CD4-positive, alpha-beta T cell treated with Interleukin-4 for 4 hours (primary cell): ENCODE measurements at places on chromosomes 16 and 17.

DNA sequence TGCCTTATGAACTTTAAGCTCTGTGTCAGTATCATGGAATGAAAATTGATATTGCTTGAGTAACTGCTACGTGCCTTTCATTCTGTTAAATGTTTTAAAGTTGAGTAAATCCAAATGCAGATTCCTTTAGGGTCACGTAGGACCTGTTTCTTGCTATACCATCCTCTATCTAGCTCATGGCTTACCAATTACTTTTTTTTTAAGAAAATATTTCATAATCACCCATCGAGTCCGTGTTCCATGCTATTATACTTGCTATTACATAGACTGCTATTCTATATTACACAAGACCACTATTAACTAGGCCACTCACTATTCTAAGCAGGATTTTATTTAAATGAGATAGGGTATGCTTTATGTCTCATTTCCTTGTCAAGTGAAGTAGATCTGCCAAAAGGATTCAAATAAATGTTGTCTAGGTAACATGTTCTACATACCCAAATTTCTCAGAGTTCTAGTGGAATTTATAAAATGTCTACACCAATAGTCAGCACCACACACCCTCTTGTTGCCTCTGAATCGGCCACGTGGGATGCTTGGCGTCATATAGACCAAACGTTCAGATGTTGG lies 11.9 kb downstream of the ANKFN1 start:
- no peak for DNase-seq

DNA sequence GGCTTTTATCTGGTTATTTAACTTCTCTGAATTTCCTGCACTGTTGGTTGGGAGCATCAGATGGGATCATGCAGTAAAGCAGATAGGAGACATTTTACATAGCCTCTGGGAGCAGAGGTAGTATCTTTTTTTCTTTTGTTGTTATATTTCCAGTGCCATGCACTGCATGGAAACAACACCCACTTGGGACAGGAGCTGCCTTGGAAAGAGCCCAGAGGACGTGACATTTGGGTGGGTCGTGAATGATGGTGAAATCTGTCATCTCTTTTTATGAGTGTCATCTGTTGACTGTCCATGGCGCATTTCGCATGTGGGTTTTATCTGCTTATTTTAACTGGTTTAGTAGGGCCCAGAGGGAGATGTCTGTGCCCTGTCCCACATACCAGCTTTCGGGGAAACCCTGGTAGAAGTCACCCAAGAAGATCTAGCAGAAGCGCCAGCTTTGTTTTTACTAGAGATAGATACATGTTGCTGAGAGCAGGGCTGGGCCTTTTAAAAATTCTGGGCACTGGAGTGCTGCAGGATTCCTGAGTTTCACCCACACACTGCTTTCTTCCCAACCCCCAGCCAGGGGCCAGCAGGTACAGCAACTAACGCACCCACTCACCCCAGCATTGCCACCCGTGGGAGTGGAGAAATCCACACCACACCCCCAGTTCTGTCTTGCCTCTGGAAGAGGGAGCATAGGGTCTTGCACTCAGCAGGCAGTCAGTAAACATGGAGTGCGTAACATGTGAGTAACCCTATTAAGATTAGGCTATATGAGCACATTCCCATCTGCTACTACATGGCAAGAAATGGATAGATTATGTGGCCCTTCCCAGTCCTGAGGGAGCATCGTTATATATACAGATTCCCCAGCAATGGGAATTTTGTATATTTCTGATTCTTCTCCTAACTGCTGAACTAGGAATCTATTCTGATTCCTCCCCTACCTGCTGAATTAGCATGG lies 8.4 kb upstream of the TERF2 start:
- no peak for DNase-seq

GRCh38 chr17:48724251-48725003 lies 1.4 kb downstream of the PRAC2 start:
- DNase-seq = peak; percentile 63

GRCh38 chr16:57893559-57894389 lies 77.2 kb downstream of the CNGB1 start:
- no peak for DNase-seq

DNA sequence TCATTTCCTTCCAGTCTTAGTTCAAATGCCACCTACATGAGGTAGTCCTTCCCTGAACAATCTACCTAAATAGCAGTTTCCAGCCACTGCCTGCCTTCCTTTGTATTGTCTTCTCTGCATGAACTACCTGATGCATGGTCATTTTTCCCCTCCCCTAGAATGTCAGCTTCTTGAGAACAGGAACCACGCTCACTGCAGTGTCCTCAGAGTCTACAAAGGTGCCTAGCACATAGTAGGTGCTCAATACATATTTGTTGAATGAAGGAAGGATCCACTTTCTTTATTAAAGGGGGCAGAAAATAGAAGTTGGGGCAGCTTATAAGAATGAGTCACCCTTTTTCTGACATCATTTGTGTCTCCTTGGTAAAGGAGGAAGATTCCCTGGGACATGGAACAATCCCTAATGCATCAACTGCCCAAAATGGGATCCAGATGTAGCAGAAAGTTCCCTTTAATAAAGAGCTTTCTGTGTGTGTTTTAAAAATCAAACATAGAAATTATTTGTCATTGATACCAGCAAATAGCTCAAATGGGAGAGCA lies 4.4 kb upstream of the CYLD start:
- DNase-seq = no peak

DNA sequence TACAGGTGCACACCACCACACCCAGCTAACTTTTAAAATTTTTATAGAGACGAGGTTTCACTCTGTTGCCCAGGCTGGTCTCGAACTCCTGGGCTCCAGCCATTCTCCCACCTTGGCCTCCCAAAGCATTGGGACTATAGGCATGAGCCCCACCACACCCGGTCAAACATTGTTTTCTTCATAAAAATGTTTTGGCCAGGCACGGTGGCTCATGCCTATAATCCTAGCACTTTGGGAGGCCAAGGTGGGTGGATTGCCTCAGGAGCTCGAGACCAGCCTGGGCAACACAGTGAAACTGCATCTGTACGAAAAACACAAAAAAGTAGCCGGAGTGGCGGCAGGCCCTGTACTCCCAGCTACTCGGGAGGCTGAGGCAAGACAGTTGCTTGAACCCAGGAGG lies 12.1 kb downstream of the TMC6 start:
- DNase-seq = no peak

GRCh38 chr16:46908540-46909372 lies 24.6 kb downstream of the GPT2 start:
- DNase-seq = peak; percentile 57

GRCh38 chr17:72056727-72057290 lies 64.0 kb upstream of the SOX9 start:
- DNase-seq = no peak

GRCh38 chr17:41446806-41447205 lies 6.0 kb upstream of the KRT38 start:
- no peak for DNase-seq

DNA sequence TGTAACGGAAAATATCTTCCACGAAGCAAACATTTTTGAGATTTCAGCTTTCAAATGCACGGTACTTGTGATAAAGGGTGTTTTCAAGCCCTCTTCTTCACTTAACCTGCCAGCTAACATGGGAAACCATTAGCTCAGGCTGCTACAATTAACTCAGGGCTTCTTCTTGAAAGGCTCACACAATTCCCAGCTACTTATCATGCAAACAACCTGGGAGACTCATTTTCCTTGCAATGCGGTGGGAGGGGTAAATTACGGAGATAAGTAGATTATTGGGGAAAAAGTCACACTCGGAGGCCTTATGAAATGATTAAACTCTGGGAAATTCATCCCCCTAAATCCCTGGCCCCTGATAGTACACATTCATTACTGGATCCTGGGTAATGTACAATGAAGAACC lies 266.4 kb downstream of the STX8 start:
- DNase-seq = no peak

- no peak for DNase-seq
Measured at GRCh38 chr17:5522476-5522875, 36.1 kb downstream of the MIS12 start.

DNA sequence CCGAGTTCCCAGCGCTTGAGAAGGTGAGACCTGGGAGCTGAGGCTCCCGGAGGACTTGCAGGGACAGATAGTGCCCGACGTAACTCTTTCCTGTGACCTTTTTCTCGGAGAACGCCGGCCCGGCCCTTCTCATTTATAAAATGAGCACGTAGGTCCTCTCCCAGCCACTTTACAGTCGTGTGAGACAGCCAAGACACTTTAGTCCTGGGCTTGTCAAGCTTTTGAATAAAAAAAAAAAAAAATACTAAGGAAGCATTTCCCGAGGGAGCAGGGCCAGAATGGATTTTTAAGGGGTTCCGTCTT lies 241 bp downstream of the DRC3 start:
- DNase-seq = no peak

GRCh38 chr17:51346218-51346982 lies 86.1 kb downstream of the UTP18 start:
- DNase-seq = no peak

DNA sequence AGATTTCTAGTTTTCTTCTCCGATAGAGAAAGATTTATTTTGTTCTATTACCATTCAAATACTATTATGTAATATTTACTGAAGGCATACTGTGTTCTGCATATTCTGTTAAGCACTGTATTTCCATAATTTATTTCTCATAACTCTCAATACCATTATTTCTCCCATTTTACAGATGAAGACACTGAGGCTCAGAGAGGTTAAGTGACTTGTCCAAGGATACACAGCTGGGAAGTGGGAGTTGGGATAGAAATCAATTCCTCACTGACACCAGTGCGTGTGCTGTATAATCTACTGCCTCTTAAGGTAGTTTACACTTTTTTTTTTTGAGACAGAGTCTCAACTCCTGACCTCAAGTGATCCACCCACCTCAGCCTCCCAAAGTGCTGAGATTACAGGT lies 7.4 kb downstream of the NLRC3 start:
- no peak for DNase-seq

DNA sequence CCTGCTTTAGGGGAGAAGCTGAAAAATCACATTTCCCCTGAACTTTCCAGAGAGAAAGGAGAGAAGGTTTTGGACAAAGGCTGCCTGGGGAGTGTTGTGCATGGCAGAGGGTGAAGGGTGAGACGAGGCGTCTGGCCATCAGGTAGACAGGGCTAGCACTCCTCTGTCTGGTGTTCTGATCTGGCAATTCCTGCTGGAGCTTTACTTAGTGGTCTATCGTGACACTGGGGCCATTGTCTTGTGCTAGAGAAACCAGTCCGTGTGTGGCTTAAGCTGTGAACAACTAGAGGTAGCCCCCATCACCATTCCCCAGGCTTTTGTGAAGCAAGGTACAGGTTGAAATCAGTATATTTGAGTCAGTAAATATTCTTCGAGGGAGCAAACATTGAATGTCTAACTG lies 8.5 kb downstream of the RHBDL3 start:
- DNase-seq = no peak

GRCh38 chr16:88941913-88942909 lies 34.8 kb downstream of the CBFA2T3 start:
- DNase-seq = peak; percentile 18

DNA sequence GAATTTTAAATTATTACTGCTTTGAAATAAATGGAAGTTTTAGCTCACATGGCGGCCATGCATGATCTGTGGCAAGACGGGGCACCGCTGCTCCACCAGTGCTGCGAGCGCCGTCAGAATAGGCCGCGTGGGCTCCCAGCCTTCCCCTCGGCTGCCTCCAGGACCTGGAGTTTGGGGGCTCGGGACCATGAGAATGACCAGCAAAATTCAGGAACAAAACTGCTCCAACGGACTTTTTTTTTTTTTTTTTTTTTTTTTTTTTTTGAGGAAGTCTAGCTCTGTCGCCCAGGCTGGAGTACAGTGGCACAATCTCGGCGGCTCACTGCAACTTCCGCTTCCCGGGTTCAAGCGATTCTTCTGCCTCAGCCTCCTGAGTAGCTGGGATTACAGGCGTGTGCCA lies 38.3 kb upstream of the AKAP1 start:
- no peak for DNase-seq

DNA sequence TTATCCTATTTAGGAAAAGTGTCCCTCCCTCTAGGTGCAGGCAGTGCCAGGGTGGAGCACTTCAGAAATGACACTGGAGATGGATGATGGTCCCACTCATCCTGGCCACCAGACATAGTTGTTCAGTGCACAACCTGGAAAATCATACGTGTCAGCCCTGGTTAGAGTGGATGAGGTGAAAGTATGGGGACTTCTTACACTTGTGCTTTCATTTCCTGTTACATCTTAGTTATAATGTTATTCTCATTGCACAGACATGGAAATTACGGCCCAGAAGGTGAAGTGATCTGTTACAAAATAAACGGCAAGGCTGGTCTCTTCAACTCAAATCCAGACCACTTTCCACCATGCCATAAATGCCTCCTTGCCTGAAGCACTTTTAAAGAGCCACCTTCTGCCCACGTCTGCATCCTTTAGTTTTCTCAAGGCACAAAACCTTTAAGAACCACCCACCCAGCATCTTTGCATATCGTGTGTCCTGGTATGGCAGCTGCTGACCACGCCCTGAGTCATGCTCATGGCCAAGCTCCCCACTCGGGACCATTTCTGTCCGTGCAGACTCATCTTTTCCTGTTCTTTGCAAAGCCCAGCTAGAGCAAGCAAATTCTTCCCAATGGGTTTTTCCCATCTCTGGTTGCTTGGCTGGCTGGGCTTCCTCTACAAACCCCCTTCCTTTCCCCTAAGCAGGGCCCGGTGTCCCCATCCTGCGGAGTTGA lies 22.4 kb downstream of the TBC1D3B start:
- no peak for DNase-seq

DNA sequence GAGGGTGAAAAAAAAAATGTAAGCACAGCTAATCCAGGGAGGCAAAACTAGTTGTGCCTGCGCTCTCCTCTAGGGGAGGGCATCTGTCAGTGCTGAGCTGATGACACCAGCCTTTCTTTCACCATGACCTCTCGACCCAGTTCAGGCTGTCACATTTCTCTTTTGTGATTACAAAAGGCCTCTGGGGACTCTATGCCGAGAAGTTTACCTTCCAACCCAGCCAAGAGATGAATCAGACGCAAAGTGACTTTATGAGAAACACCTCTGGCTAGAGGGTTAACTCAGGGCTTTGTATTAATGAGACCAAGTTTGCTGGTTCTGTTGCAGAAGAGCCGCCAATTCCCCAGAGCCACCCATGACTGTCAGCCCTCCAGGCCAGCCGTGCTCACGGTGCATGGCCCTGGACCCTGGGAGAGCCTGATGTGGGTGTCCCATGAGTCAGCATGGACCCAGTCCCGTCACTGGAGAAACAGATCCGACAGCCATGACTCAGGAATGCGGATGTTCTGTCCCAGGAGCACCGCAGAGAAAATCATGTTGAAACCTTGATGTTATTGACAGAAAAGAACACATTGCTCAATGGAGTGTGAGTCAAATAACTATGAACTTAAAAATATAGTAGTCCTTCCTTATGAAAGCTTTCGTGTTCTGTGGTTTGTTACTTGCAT lies 437.2 kb downstream of the HS3ST3B1 start:
- DNase-seq = no peak

DNA sequence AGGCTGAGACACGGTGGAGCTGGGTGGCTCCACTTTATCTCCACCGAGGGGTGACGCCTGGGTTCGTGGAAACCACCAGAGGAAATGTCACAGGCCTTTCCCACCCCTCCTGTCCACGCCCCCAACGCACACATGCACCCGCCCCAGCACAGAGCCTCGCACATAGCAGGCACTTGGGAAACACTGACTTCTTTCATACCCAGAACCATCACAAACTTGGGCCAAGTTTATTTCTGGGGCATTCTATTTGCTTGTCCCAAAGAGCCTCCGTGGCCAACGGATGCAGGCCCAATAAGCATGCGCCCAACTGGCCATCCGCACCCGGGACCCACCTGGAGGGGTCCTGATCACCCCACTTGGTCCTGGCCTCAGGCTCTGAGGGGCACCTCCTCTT lies 3.3 kb downstream of the BCAR1 start:
- no peak for DNase-seq
